Right atrium auricular region (tissue), 2 donors: ENCODE measurements at places on chromosomes 5 and 9.

- no peak for DNase-seq
These were observed 24.6 kb downstream of the NDUFA8 start for GRCh38 chr9:122134822-122135528.

GRCh38 chr5:142904416-142904815, 134.2 kb downstream of the ARHGAP26 start:
- DNase-seq, result no peak

DNA sequence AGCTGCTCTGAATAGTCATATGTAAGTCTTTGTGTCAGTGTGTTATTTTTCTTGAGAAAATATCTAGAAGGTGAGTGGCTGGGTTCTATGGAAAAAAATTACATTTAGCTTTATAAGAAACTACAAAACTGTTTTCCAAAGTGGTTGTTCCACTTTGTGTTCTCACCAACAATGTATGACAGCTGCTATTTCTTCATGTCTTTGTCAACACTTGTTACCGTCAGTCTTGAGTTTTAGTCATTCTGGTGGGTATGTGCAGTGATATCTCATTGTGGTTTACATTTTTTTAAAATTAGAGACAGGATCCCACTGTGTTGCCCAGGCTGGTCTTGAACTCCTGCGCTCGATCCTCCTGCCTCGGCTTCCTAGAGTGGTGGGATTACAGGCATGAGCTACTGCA, 246.4 kb downstream of the PJA2 start:
- DNase-seq, result no peak

GRCh38 chr5:102678267-102679058, 76.6 kb upstream of the PAM start:
- DNase-seq, result no peak

DNA sequence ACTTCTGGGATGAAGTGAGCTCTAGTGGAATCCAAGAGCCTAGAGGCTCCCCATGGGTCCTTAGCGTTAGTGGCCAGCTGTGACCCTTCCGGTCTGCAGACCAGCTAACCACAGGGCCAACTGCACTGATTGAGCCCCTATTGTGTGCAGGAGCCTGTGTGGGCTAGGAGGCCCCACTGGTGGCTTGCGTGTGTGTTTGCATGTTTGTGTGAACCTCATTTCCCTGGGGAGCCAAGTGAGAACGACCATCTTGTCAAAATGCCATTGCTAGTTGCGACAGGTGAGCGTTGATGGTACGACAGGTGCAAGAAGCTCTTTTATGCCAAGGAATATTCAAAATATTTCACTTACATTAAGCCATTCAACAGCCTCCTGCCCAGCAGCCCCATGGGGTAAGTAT, 44.1 kb upstream of the ANKRD33B start:
- DNase-seq, result no peak

DNA sequence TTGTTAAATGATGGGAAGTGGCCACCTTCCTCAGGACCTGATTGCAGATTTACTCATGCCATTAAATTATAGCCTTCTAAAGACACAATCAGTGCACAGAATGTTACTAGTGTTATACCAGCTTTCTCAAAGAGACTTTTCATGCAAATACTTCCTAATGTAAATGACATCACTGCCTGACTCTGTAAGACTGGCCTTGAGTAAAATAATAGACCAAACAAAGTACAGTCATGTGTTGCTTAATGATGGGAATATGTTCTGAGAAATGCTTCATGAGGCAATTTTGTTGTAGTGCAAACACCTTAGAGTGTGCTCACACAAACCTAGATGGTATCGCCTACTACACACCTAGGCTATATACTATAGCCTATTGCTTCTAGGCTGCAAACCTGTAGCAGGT, 17.0 kb upstream of the C1QTNF3 start:
- DNase-seq, result no peak
